Stimulated activated CD8-positive, alpha-beta memory T cell treated with anti-CD3 and anti-CD28 coated beads, Interleukin-2, amount 100 ng/mL, for 1 hour (primary cell): ENCODE measurements at places on chromosomes 7 and 10.

DNA sequence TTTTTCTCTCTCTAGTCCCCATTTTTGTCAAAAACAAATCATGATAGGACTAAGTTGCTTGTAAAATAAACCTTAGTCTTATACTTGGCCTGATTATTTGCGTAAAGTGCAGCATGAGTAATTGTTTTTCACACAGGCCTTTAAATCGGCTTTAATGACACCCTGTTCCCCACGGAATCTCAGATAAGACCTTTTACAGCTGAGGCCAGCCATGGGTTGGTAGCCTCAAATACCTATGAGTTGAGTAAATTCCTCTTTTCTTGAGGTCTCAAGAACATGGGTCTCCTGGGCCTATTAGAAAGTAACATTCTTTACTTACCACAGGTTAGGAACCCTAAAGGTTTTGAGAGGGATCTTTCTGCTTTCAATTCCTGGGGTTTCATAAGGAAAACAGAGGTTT lies 761.0 kb upstream of the PHF14 start:
- no peak for DNase-seq

- no peak for DNase-seq
Observed at GRCh38 chr7:30829471-30829870, 58.3 kb downstream of the MINDY4 start.

GRCh38 chr10:21369697-21370096 lies 155.8 kb downstream of the SKIDA1 start:
- DNase-seq: no peak

GRCh38 chr7:112938863-112939573 lies 147.6 kb downstream of the GPR85 start:
- DNase-seq: peak; percentile 4

- no peak for DNase-seq
Observed at GRCh38 chr10:11345224-11346054, 266.0 kb downstream of the USP6NL start.

DNA sequence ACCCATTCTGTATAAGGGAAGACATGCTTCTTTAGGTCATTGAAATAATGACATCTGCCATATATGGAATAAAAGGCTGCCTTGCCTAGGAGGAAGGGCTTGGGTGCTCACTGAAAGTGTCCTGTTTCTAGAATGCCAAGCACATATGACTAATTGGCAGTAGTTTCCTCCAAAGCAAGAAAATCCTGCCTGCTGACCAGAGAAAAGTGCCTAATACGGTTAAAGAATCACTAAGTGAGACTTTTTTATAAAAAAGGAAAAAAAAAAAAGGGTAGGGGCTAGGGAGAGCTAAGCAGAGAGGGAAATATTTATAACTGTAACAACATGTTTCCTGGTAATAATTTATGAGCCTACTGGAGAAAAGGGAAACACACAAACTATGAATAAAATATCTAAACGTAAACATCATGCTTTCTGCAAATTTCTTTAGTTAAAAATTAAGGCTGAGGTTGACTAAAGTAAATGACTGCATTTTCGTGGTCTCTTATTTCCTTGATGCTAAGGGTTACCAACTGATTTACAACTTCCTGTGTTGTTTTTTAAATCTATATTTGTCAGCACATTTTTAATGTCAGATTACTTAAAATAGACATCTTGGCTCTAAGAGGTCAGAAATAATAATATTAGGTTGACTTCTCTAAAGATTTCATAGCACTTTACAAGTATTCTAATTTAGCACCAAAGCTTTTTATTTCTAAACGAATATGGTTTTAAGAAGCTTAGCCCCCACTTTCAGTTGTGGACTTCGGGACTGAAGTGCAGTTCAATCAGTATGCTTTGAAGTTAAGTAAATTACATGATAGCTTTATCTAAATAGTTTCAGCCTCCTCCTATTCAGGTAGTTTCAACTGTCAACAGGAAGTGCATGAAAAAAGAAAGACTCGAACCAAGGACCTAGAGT lies 89.6 kb downstream of the CABCOCO1 start:
- no peak for DNase-seq

DNA sequence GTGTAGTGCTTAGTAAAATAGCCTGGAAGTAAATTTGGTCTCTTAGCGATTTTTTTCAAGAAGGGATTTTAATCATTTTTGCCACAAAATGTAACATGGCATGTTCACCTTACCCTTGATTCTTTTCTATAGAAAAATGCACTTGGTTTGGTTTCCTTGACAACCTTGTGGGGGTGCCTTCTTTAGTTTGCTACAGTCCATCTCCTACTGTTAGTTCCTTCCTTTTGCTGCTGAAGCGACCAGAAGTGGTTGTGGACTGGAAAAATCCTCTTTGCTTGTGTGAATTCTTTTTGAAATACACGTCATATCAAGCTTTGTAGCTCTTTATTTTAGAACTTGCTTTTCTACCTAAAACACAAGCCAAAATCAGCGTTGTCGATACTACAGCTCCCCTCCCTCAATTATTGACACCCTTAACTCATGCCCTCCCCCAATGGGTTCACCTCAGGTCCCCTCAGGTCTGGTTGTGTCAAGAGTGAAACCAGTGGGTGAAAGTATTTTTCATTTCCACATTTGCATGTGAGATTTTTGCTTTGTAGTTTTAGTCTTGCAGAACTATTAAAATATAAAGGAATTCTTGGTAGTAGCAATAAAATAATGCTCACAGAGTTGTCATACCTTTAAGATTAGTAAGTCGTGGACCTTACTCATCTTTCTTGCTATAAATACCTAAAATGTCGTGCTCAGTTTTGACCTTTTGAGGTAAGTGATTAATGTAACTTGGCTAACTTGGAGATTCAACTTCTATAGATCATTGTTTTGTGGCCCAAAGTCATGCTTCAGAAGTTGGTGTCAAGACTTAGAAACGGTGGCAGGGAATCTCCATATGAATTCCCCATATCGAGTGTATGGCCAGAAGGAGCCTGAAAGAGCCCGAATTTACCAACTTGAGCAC lies 1.5 kb downstream of the ACTR3B start:
- no peak for DNase-seq

GRCh38 chr10:5862360-5862961 lies 27.2 kb downstream of the ANKRD16 start:
- DNase-seq: no peak

GRCh38 chr7:1767524-1767923 lies 97.4 kb downstream of the ELFN1 start:
- DNase-seq: no peak

DNA sequence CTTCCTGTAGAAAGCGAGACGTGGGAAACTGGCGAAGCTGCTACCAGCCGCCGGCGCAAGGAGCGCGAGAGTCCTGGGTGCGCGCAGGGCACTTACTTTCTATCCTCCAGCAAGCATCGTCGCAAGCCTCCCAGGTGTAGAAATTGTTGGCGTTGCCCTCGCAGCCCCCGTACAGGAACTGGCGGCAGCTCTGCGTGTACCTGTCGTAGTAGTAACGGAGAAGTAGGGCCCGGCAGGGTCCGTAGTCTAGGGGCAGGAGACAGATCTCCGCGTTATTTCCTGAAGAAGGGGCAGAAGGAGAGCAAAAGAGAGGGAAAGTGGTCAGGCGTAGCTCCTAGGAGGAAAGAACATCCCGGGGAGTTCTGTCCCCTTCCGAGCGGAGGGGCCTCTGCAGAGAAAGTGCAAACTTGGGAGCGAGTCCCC lies 501 bp downstream of the TFPI2 start:
- DNase-seq: no peak

- DNase-seq: no peak
Observed at GRCh38 chr7:12642508-12642907, 44.9 kb upstream of the ARL4A start.

DNA sequence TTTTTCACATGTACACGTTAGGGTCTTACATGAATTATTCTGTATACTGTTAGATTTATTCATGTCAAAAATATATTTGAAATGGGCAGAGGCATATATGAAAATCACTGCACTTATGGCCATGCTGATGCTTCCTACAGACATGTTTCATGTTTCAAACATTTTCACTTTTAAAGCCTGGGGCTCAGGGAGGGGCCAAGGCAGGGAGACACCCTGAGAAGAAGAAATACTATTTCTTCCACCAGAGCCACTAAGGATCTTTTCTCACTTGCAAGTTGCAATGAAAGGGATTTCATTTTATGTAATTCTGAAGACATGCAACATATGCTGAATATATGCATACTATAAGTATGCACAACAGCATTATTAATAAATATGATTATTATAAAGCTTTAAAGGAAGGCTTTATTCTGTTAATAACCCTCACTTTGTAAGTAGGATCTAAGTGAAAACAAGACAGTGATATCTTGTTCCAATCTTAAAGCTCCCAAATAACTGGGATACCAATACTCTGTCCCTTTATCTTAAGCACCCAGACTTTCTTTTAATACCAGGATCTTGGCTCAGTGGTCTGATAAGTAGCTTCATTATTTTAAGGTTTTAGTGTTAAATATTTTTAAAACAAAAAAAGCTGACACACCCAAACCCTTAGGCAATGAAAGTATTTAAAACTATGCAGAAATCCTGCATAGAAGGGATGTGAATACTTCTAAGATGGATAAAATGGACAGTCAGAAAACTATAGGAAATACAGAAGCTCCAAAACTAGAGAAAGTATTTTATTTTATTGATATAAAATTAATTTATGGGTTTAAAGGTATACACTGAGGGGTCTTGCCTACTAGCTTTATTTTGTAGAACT lies 148.0 kb downstream of the SNX13 start:
- DNase-seq: no peak

DNA sequence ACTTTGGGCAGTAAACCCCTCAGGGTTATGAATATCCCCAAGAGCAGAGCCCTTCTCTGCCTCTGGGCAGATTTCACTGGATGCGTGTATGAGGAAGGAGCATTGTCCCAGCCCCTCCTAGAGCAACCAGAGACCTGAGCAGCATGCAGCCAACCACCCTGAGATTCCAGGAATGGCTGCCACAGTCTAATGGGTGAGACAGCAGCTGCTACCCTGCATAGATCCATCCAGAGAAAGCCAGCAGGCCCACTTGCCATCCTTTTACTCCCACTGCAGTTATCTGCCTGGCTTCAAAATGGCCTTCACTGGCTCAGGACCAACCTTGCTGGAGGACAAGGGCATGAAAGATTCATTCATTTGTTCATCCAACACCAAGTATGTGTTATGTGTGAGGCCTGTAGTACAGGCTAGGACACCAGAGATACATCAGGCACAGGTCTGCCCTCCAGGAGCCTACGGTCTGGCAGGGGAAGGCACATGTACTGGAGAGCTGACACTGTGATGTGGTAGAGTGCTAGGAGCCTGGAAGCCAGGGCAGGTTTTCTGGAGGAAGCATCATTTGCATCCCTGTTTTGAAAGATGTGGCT lies 26.2 kb upstream of the C10orf105 start:
- DNase-seq: no peak

DNA sequence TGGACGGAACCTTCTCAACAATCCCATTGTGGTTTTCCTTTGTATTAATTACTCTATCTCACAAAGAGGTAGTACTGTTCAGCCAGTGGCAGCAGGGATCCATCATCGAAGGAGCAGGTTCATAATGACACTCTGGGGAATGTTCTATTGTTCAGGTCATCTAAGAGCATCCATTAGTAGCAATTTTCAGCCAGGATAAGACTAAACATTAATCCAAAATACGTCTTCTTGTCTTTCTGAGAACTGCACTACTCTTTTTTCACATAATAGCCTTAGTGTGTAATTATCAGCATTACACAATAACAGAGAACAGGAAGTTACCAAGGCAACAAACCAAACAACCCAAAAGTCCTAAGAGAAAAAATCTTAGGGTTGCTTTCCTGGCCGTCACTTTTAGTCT lies 259.5 kb upstream of the VWC2 start:
- DNase-seq: no peak

DNA sequence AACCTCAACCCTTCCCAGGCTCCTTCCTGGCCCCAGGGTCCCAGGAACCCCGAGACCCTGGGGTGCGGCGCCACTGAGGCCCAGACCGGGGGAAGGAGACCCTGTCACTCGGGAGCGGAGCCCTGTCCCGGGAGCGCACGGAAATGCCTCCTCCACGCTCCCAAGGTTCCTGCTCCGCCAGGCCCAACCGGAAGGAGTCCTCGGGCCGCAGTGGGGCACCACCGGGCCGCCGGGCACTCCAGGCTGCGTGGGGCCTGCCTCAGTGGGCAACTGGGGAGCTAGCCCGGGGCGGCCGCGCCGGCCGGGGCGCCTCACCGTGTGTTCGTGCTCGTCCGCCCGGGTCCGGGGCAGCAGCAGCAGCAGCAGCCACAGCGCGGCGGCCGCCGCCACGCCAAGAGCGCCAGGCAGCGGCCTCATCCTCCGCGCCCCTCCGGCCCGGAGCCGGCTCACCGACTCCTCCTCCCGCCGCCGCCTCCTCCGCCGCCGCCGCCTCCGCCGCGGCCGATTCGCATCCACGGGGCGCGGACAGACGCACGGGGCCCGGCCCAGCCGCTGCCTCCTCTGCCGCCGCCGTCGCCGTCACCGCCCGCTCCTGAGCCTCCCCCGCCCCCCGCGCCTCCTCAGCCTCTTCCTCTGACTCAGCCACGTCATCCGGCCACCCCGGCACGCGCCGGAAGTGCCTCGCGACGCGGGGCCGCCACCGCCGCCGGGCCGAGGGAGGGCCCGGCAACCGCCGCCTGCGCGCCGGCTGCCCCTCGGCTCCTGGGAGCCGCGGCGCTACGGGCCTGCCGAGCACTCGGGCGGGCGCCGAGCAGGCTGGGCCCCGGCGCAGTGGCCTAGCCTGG lies at the start of gene TM9SF3:
Gene TM9SF3, minus strand, starts transcription at position 594 of the 845 bp plus-strand sequence. Its CDS starts 177 bp downstream, at position 417.
- peak; percentile 89 for DNase-seq

- no peak for DNase-seq
Observed at GRCh38 chr7:24750441-24751055, 6.7 kb downstream of the GSDME start.

DNA sequence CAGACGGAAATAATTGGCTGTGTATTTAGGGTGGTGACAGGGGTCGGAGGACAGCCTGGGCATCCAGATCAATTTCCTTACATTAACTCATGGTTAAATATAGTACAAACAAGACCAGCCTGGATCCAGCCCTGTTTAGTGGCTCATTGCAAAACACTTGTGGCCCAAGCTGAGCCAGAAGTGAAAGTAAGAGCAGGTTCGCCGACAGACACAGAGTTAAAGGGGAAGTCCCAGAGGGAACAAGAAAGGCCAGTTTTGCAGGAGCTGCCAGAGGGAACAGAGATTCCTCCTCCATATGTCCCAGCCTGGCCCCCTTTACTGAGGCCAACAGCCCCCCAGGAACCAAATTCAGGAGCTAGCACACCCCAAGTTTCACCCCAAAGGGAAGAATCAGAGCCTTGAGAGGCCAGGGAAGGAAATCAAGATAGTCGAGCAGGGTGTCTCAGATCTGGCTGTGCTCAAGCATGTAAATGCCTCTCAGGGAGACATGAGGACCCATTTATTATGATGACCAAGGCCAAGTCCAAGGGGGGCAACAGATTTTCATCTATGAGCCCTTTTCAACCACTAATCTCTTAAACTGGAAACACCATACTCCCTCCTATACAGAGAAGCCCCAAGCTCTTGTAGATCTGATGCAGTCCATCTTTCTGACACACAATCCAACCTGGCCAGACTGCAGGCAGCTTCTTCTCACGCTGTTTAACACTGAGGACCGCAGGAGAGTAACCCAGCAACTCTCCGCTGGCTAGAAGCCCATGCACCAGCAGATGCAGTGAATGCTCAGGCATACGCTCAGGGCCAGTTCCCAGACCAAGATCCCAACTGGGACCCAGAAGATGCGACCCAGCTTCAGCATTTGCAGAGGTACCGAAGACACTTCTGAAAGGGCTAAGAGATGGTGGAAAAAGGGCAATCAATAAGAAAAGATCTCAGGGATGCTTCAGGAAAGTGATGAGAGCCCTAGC lies 15.9 kb upstream of the ADCK2 start:
- DNase-seq: no peak

GRCh38 chr7:26987338-26987737 lies 108.5 kb downstream of the HOXA1 start:
- no peak for DNase-seq

- DNase-seq: no peak
Observed at GRCh38 chr10:112750427-112751167, 199.4 kb upstream of the TCF7L2 start.

- no peak for DNase-seq
Observed at GRCh38 chr7:44064791-44065430, 456 bp downstream of the PGAM2 start.
